Left cardiac atrium (tissue), 4 donors: ENCODE measurements at places on chromosomes 5 and 9. TPM values are rescaled to one million over a fixed set of nuclear protein-coding genes. Genes with fewer than 3 reads are reported as not detected.

- DNase-seq: no peak
Observed at GRCh38 chr9:137750566-137750965, 127.0 kb upstream of the CACNA1B start.

Gene MLANA
- not detected for total RNA-seq

Gene MSX2
- 2.8 TPM for total RNA-seq

DNA sequence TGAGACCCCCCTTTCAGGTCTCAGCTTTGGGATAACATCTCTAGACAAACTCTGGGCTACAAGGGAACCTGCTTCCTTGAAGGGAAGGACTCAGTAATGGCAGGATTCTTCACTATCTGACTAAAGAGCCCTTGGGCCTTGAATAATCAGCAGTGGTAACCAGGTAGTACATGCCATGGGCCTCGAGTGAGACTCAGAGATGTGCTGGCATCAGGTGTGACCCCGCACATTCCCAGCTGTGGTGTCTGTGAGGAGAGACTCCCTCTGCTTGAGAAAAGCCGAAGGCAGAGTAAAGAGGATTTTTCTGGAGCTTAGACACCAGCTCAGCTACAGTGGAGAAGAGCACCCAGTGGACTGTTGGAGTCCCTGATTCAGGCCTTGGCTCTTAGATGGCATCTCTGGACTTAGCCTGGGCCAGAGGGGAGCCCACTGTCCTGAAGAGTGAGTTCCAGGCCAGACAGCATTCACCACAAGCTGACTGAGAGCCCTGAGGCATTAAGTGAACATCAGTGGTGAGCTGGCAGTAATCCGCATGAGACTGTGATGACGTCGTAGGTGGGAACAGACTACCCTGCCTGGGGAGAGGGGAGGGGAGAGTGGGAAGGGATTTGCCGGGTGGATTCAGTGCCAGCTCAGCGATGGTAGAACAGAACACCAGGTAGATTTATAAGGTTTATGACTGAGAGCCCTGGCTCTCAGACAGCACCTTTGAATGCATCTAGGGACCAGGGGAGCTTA lies 5.3 kb upstream of the ZNF782 start:
- no peak for DNase-seq

GRCh38 chr9:87167582-87167981 lies 220.3 kb upstream of the GAS1 start:
- no peak for DNase-seq

Gene CCDC171
- total RNA-seq: 1.4 TPM

Gene NEK6
- 32.6 TPM for total RNA-seq

DNA sequence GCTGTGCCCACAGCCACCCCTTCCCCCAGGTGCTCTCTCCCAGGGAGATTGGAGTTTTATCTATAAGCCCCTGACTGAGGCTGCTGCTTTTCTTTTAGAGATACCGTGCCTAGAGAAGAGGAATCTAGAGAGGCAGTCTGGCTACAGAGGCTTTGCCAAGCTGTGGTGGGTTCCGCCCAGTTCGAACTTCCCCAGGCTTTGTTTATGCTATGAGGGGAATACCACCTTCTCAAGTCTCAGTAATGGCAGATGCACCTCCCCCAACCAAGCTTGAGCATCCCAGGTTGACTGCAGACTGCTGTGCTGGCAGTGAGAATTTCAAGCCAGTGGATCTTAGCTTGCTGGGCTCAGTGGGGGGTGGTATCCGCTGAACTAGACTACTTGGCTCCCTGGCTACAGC lies 157.4 kb downstream of the CAAP1 start:
- no peak for DNase-seq

Gene ARHGEF37
- total RNA-seq: 14.1 TPM

DNA sequence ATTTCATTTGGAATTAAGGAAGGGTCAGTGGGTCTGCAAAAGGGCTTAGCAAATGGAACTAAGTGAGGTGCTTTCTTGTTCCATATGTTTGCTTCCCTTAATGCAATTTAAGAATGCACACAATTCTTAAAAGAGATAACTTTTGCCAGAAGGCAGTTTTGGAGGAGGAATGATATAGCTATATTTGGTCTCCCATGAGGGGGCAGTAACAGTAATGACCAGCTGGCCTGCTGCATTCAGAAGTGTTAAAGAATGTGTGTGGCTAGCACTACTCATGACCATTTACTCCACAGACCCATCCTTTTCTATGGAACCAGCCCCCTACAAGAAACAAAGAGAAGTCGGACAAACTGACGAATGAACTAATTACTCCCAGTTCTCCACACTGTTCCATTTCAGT lies 638.9 kb downstream of the RAB3C start:
- DNase-seq: no peak

GRCh38 chr9:295576-295975 lies 80.9 kb downstream of the DOCK8 start:
- no peak for DNase-seq

- DNase-seq: no peak
Observed at GRCh38 chr5:31364881-31365636, 166.8 kb downstream of the DROSHA start.
